ENCODE measurements at places on chromosomes 1 and 21.

DNA sequence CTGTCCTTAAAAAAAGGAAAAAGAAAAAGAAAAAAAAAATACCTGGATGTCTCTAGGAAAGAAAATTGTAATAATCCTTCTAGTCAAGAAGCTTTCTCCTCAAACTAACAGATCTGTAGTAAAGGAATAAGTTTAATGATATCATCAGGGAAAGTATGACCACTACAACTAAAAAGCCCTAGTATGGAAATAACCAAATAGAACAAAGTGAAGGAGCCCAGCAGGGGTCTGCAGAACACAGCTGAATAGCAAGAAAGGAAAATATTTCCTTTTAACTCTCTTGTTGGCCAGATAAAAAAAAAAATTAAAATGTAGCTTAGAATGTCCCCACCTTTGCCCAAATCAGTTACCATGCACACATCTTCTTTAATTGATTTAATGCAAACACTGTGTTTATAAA lies 43.2 kb downstream of the PRRX1 start:
- DNase-seq, result no peak

DNA sequence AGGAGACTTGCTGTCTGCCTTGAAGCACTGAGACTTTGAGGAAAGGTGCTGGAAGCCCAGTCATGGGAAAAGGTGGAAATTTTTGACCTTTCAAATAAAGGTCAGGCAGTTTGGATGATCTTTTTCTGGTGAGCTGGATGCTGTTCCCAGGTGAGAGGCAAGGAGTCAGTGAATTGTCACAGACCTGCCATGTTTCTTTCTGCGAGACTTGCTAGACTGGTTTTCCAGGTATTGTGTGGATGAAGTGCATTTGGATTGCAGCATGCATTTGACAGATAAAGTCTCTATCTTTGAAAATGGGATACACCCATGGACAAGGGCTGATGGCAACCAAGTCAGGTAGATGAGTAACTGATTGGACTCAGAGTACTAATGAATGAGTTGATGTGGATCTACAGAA lies 65.7 kb upstream of the NHLH2 start:
- no peak for DNase-seq

GRCh38 chr1:234724516-234725176 lies 114.7 kb upstream of the IRF2BP2 start:
- DNase-seq, result no peak

DNA sequence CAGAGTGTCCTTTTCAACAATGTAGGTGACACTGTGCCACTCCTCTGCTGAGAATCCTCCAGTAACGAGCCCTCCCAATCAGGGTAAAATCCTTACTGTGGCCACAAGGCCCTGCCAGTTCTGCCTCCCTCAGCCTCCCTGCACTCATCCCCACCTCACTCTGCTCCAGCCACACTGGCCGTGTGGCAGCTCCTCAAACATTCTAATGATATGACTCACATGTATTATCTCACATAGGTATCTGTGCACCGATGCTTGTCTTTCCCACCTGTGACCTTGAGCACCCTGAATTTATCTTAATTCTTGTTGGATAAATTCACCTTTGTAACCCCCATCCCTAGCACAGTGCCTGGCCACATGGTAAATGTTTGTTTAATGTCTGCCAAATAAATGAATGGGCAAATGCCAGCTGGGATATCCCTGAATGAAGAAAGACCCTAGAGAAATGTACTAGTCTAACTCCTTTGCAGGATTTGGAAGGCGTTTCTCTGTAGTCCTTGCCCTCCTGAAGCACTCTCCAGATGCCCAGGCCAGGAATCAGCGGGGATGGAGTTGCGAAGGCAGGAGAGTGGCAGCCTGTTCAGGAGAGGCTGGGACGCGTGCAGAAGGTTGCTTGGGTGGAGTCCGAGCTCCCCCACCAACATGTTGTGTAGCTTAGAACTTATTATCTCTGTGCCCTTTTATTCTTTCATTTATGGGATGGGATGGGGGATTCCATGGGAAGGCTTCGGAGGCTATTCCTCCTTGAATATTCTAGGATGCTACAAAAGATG lies 106.0 kb downstream of the TMEM53 start:
- DNase-seq, result no peak

- no peak for DNase-seq
These were observed 45.1 kb upstream of the SDC3 start for GRCh38 chr1:30953685-30954084.

GRCh38 chr1:165828669-165829329 lies 1.4 kb downstream of the UCK2 start:
- DNase-seq, result peak; percentile 77
